IMR-90 (cell line): ENCODE measurements at places on chromosomes 13 and 19.

GRCh38 chr19:29690842-29691241 lies 24.2 kb downstream of the C19orf12 start:
- DNase-seq: peak; percentile 49

GRCh38 chr19:3054265-3054971 lies 7.9 kb downstream of the TLE5 start:
- no peak for DNase-seq

DNA sequence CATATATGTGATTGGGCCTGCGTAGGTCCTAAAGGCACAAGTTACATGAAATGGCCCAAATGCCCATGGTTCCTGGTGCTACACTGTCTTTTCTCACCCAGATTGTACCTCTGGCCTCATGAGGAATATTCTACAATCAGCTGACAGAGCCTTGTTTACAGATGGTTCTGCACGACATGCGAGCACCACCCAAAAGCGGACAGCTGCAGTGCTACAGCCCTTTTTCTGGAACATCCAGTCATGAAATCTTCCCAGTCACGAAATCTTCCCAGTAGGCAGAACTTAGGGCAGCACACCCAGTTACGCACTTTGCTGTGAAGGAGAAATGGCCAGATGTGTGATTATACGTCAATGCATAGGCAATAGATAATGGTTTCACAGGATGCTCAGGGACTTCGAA lies 7.7 kb upstream of the ELF1 start:
- no peak for DNase-seq

DNA sequence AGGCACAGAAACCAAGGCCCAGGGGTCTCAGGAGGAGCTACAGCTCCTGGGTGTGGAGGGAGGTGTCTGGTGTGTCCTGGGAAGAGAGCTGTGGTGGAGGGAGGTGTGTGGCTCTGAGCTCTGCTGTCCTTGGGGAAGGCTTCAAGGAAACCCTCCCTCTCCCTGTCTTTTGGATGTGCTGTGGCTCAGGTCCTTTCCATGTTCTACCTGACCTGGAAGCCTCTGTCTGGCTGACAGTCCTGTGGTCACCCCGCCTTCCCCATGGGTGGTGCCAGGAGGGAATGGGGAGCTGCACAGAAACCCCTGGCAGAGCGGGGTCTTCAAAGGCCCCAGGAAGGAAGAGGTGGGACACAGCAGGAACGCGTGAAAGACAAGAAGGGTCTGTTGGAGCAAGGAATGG lies 617 bp upstream of the CEACAM7 start:
- no peak for DNase-seq

DNA sequence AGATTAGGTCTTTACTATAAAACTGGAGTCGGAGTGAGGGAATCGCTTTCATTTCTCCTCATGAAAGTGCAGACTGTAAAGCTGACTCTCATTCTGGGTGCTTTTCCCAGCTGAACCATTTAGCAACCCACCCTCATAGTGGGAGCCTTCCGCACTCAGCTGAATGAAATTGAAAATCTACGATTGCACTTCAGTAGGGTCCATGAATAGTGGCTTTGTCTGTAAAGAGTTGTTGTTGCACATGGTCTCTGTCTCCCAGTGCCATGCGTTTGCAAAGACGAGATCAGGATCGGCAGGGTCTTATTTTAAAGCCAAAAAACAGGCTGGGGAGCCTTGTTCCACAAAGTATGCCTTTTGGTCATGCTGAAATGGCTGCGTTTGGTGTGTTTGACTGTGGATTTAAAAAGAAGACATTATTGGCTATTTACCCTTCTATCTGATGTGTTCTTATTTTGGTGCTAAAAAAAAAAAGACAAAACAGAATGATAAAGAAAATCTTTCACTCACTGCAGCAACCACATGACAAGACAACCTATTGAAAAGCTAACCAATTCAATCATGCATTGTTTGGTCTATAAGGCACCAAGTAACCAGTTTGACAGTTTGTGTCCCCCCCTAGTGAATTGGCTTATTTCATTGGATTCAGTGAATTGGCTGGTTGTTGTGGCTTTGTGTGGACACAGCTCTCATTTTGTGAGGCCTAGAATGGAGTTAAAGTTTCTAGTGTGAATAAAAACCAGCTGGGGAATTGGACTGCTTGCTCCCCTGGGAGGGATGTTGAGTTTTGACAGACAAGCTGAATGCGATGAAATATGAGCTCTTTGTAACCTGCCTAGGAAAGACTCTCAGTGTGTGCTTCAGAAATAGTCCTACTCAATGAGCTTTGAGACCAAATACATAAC lies 65.6 kb downstream of the ARHGAP35 start:
- no peak for DNase-seq

GRCh38 chr13:91045351-91046034 lies 302.0 kb upstream of the MIR17HG start:
- DNase-seq: no peak

DNA sequence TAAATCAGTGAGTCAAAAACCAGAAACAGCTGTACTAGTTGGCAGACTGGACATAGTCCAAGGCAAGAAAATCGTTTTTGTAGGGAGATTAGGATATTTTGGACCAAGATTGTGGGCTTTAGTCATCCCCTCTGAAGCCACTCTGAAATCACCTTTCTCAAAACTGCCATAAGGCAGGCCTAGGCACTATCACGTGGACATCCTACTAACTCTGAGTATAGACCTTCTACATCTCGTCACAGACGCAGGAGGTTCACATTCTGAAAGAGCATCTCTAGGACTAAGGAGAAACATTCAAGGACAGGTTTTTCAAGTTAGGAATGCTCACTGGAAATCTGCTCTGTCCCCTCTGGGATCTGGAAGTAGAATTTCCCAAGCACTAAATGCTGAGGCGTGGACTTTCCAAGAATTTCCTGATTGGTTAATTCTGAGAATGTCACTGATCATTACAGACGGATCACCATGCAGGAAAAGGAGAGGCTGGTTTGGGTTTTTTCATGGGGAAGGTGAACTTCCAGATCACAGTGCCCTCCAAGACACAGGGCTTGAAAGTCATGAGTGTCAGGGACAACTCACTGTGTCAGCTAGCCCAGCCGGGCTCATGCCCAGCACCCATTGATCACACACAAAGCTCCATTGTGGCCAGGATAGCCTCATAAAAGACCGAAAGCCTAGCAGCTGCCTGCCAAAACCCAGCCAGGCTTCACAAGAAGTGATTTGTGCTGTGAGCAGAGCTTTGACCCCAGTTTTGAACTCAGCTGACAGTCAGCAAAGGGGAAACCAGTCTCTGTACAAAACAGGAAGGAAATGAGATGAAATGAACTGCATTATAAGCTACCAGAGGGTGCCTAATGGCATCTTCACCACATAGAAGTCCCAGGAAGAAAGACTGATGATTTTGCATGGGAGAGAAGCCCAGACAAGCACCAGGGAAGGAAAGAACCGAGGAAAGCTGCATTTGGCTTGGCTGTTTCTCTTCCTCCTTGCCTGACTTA lies 2.7 kb upstream of the RUBCNL start:
- no peak for DNase-seq

- DNase-seq: peak; percentile 68
These were observed 362.6 kb downstream of the KLF5 start for GRCh38 chr13:73421310-73421912.

DNA sequence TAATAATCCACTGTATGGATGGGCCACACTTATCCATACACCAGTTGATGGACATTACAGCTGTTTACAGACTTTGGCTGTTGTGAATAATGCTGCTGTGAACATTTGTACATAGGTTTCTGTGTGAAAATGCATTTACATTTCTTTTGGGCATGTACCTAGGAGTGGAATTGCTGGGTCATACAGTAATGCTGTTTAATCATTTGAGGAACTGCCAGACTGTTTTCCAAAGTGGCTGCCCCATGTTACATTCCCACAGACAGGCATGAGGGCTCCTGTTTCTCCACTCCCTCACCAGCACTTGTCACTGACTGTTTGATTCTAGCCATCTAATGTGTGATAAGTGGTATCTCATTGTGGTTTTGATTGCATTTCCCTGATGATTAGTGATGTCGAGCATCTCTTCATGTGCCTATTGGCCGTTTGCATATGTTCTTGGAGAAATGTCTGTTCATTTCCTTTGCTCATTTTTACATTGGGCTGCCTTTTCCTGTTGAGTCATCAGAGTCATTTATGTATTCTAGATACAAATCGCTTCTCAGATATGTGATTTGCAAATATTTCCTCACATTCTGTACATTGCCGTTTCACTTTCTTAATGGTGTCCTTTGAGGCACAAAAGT lies 12.8 kb downstream of the TMEM255B start:
- DNase-seq: peak; percentile 37

DNA sequence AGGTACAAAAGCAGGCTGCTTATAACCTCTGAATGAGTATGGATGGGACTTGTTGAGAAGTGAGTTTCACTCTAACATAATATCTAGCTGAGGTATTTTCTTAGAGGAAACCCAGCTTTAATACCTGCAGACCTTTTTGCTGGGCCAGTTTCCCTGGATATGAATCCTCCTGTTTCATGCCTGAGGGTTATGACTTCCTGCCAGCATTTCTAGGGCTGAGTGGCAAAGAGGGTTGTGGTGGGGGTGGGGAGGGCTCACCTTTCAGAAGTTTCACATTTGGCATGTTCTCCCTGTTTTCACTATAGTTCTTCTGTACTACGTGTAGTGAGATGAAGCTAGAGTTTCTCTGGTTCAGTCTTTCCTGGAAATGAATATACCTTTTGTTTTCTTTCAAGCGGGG lies 73.7 kb downstream of the LACC1 start:
- no peak for DNase-seq

DNA sequence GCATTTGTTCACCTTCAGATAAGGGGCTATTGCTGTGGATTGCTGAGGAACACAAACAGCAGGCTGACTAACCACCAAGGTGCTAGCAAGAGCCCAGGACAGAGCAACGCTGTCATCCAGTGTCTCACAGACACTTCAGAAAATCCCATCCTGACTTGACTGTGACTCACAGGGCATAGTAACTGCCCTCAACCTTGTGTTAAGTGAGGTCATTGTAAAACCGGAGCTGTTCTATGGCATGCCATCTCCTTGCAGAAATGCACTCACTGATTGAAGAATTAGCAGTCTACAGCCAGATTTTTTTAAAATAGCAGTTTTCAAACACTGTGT lies 51.1 kb downstream of the TNFRSF19 start:
- DNase-seq: peak; percentile 96

- DNase-seq: no peak
These were observed 1394.3 kb upstream of the SLC10A2 start for GRCh38 chr13:104460554-104460953.

DNA sequence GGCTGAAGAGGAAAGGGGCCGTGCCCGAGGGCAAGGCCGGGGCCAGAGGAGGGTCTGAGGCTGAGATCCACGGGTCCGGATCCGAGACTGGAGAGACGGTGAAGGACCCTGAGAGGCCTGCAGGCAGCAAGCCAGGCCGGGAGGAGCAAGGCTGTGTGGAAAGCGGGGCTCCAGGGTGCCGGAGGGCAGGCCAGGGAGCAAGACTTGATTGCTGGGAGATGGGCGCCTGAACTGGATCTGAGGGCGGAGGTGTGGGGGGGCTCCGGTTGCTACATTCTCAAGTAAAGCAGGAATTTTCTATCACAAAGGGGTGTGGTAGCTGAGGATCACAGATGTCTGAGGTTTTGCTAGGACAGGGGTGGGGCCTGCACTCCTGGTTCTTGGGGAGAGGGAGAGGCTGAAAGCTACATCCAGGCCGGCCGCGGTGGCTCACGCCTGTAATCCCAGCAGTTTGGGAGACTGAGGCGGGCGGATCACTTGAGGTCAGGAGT lies 3.8 kb downstream of the MAMSTR start:
- DNase-seq: no peak

GRCh38 chr19:53980539-53981375 lies 10.7 kb upstream of the CACNG6 start:
- DNase-seq: peak; percentile 19

DNA sequence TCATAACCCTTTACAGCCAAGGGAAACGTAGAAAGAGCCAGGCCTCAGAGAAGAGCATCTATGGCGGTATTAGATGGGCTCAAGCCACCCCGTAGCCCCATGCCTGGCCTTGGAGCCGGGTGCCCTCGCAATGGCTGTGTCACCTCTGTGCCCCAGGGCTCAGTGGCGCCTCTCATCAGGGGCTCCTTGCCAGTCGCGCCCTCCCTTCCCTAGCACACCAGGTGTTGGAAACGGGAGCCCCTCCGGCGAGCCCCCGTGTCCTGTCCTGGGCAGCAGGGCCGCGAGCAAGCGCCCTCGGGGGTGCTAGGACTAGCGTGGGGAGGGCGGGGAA lies 453 bp downstream of the ZNF256 start:
- DNase-seq: no peak

- DNase-seq: no peak
These were observed 33.3 kb upstream of the ALOX5AP start for GRCh38 chr13:30702006-30702405.

GRCh38 chr19:43422000-43422688 lies 7.5 kb downstream of the TEX101 start:
- DNase-seq: no peak

DNA sequence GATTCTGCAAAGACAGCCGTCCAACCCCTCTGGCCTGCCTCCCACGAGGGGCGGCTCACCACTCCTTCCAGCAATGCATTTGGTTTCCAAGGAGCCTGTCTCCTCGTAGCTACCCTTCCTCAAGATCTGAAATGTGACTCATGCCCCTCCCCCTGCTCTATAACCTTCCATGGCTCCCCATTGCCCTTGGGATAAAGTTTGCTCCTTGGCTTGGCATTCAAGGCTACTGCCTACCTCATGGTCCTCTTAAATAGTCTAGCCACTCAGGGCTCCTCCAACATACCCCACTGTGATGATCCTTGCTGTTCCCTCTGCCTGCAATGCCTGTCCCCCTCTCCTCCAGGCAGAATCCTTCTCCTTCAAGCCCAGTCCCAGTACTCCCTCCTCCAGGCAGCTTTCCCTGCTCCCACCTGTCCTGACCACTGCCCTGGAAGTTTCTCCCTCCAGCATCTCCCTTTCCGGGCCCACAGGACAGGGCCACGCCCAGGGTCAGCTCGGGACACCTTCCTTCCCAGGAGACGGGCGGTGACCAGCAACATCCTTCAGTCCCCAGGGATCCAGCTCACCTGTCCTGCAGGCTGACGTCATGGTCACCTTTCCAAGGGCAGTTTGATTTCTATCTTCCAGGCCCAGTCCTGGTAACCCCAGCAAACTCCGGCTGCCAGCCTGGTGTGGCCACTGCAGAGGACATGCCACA lies 19.2 kb upstream of the SEMA6B start:
- no peak for DNase-seq

DNA sequence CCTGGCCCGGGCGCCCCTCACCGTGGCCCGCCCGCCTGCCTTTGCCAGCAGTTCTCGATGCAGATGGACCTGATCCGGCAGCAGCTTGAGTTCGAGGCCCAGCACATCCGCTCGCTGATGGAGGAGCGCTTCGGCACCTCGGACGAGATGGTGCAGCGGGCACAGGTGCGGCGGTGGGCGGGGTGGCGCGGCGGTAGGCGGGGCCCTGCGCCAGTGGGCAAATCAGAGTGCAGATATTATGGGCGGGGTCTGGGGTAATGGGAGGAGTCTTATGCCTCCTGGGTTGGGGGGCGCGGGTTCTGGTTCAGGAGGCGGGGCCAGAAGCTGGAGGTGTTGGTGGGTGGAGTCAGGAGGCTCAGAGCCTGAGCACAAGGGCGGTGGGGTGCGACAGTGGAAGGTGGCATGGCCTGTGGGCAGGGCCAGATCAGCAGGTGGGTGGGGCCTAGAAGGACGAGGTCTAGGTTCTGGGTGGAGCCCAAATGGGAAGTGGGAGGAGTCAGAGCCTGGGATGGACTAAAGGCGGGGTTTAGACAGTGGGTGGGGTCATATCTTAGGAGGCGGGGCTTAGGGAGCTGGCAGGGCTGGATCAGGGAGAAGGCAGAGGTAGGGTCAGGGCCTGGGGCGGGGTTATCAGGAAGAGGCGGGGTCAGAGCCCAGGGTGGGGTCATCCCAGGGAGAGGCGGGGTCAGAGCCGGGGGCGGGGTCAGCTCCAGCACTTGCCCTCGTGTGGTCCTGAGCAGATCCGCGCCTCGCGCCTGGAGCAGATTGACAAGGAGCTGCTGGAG lies 5.6 kb downstream of the APC2 start:
- DNase-seq: peak; percentile 30
